Hepatic stellate cell (primary cell): ENCODE measurements at places on chromosomes 12 and 14.

GRCh38 chr14:34502545-34503225, 36.8 kb downstream of the EAPP start:
- peak; percentile 52 for DNase-seq

- no peak for DNase-seq
Measured at GRCh38 chr12:74499192-74499591, 38.4 kb upstream of the ATXN7L3B start.

DNA sequence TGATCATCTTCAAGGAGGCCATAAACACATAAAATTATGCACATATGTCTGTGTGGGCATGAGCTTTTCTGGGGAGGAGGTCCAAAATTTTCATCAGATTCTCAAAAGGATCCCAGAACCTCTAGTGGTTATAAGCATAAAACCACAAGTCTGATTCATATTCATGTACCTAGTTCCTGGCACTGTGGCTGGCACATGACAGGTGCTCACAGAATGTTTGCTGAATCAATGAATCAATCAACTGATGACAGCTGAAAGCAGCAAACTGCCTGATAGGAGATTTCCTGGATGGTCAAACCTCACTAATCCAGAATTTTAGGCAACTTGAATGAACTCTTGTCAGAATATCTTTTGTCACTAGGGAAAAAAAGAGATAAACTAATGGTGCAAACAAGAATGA, 13.5 kb upstream of the CMKLR1 start:
- DNase-seq, result no peak

- DNase-seq, result no peak
Measured at GRCh38 chr14:54622192-54622958, 55.4 kb downstream of the SAMD4A start.

DNA sequence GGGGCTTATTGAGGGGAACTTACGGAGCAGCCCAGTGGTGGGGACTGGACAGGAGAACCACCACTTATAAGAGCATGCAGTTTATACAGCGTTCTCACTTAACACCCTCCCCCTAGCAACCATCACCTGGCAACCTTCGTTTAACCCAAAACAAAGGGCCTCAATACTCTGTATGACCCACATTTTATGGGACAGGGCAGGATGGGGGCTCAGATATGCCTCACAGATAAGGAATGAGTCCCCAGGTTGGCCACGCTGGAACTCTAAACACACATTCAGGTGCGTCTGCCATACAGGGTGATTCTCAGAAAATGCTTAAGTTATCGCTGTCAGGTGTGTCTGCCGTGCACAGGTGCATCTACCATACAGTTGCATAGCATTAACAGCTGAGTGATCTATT, 99.2 kb downstream of the GCH1 start:
- no peak for DNase-seq

GRCh38 chr12:2395354-2395977, 342.7 kb downstream of the CACNA1C start:
- DNase-seq, result peak; percentile 50

- peak; percentile 79 for DNase-seq
Measured at GRCh38 chr12:108629824-108630476, 3.7 kb downstream of the SELPLG start.

DNA sequence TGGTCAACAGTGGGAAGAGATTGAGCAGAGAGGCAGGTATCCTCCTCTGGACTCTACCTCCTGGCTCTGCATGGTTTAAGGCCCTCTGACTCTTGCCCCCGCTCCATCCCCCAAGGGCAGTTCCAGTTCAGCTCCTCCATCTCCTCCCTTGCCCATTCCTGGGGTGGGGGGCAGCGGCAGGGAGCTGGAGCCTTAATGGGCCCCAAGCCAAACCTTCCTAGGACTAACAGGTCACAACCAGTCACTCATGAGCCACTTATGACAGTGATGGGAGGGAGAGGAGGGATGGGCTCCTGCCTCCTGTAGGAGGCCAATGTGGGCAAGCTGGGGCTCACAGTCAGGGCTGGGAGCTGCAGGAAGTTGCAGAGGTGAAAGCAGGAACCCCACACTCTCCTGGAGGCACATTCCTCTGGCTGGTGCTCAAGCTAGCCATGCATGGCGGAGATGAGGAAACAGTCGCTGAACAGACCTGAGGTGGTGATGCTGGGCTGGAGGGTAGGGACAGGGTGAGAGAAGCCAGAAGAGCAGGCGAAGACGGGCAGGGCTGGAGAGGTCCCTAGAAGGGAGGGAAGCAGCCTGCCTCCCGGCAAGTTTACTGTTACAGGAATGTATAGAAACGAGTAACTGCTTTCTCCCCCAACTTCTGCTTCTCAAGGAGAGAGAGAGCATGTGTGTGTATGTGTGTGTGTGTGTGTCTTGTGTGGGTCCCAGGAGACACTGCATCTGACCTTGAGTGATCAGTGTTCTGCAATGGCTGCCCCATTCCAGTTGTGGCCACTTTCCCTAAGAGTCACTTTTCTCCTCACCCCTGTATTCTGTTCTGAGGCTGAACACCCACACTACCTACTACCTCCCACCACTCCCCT, 5.0 kb upstream of the RAPGEF3 start:
- DNase-seq, result no peak

- peak; percentile 66 for DNase-seq
Measured at GRCh38 chr14:105419195-105420091, at the start of gene MTA1. TSS of gene MTA1 (plus strand) at chr14:105419827. CDS start at chr14:105420036, 209 bp downstream.

DNA sequence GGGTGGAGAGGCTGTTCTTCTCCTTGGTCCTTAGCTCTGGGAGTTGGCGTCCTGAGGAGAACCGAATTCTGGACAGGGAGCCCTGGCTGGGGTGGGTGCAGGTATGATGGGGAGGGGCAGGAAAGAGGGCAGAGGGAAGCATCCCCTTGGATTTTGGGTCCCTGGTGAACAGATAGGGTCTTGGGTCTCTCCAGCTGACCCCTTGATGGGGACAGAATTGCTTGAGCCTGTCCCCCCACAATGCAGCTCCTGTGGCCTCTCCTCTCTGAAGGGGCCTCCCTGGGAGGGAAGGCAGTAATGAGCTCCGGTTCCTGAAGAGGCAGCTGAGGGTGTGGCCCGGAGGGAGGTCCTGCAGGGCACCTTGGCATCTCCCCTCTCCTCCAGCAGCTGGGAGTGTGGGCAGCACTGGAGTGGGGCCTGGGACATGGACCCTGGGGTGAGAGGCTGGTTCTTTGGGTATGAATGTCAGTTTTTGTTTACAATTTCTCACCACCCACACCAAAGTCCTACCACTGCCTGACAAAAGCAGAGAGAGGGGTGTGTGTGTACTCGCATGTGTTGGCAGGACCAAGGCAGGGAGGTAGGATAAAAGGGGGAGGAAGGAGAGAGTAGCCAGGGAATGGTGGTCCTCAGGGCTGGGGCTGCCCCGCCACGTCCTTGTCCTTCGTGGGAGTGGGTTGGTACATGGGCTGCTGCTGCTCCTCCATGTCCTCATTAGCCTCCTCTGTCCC, 7.7 kb upstream of the CEBPE start:
- no peak for DNase-seq

DNA sequence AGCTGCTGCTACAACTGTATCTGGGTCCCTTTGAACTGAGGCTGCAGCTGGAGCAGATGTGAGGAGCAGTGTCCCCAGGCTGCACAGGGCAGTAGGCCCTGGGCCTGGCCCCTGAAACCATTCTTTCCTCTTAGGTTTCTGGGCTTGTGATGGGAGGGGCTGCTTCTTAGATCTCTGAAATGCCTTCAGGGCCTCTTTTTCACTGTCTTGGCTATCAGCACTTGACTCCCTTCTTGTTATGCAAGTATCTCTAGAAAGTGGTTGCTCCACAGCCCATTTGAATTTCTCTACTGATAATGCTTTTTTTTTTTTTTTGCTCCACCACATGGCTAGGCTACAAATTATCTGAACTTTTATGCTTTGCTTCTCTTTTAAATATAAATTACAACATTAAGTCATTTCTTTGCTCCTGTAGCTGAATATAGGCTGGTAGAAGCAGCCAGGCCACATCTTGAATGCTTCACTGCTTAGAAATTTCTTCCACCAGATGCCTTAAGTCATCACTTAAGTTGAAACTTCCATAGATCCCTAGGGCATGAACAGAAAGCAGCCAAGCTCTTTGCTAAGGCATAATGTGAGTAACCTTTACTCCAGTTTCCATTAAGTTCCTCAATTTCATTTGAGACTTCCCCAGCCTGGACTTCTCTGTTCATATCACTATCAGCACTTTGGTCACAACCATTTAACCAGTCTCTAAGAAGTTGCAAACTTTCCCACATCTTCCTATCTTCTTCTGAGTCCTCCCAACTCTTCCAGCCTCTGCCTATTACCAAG, 41.1 kb downstream of the ACSM4 start:
- DNase-seq, result no peak

GRCh38 chr12:4563336-4563735, 1.3 kb downstream of the DYRK4 start:
- no peak for DNase-seq

DNA sequence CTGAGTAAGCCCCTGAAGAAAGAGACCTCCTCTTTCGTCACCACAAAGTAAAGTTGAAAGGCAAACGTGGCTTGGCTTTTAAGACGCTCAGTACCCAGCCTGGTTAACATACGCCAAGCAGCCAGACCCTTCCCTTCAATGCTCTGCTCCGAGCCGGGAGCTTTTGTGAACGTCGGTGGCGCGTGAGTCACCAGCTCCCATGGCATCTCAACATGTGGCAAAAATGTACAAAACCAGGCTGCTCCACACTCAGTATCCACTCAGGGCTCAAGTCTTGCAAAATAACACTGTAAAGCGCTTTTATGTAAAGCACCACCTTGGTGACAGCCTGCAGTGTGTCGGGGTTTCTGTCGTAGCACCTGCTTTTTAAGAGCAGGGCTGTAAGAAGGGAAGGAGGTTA, 89.0 kb downstream of the SETD3 start:
- DNase-seq, result no peak

GRCh38 chr12:54056110-54056509, 2.5 kb downstream of the HOXC4 start:
- DNase-seq, result no peak

- no peak for DNase-seq
Measured at GRCh38 chr12:115923851-115924250, 353.6 kb downstream of the MED13L start.

DNA sequence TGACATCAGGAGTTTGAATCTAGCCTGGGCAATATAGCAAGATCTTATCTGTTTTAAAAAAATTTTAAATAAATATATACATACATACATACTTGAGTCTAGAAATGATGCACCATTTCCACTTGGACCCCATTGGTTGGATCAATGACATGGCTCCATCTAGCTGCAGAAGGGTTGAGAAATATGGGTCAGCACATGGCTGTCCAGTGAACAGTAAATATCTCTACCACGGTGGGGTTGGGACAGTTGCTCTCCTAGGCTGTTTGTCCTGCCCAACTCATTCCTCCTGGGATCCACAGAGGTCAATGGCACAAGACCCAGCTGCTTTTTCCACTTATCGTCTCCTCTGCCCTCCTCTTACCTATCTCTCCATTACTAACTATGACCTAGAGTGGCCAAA, 23.6 kb downstream of the PLEKHH1 start:
- no peak for DNase-seq

DNA sequence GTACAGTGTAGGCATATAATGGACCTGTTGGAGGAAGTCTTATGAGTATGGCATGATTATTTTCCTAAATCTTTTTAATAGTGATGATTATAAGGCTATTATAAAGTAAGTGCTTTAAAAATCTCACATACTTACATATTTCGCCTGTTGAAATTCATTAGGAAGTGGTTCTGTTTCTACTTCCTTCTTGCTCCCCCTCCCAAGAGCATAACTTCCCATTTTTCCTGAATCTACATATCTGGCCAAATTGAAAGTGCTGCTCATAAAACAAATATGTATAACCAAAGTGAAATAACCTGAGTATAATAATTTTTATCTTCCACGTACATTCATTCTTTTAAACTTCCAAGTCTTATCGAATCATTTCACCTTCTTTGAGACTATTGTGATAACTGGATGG, 455.6 kb upstream of the SEL1L start:
- DNase-seq, result no peak

- no peak for DNase-seq
Measured at GRCh38 chr14:65867333-65867732, 454.8 kb downstream of the FUT8 start.

- DNase-seq, result no peak
Measured at GRCh38 chr14:51006781-51007211, 62.5 kb upstream of the PYGL start.

DNA sequence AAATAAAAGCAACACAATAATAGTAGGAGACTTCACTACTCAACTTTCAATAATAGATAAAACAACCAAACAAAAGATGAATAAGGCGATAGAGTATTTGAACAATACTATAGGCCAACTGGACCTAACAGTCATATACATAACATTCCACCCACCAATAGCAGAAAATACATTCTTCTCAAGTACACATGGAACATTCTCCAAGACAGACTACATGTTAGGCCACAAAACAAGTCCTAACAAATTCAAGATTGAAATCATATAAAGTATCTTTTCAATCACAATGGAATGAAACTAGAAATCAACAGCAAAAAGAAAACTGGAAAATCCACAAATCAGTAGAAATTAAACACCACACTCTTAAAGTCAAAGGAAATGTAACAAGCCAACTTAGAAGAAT, 28.8 kb downstream of the RAD52 start:
- no peak for DNase-seq

GRCh38 chr12:72618764-72619163, 346.6 kb downstream of the TRHDE start:
- DNase-seq, result no peak

GRCh38 chr12:31510034-31510433, 80.9 kb downstream of the DENND5B start:
- no peak for DNase-seq

DNA sequence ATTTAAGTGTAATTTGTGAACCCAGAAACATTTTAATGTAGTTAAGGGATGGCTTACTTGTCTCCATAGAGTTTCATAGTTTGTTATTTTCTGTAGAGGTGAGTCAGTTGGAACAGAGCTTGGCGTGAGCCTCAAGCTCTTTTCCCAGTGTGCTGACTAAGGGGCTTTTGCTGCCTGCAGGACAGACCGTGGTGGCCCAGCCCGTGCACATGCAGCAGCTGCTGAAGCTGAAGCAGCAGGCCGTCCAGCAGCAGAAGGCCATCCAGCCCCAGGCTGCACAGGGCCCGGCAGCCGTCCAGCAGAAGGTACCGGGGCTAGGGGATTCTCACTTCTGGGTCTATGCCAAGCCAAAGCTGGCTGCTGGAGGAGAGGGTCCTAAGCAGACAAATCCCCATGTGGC, 76.9 kb downstream of the DDX51 start:
- DNase-seq, result no peak

DNA sequence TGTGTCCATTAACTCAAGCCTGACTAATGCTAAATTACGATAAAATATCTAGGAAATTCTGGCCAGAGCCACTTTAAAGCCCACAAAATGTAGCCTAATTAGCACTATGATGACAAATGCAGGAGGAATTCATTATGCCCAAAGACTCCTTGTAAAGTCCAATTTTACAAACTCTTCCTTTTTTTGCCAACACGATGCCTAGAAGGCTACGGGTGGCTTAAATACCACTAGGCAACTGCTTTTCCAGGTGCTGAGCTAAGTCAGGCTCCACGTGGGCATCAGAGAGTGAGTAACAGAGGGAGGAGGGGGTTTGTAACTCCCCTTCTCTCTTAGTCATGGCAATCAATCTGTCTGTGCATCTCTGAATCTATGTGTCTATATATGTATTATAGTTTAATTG, 172.4 kb upstream of the NTF3 start:
- DNase-seq, result no peak

- no peak for DNase-seq
Measured at GRCh38 chr14:40393143-40393542, 960.9 kb upstream of the FBXO33 start.
